ENCODE measurements at places on chromosomes 4 and X. TPM values are rescaled to one million over a fixed set of nuclear protein-coding genes. Genes with fewer than 3 reads are reported as not detected.

The LONRF3 gene
- total RNA-seq = 10.8 TPM

The USP17L12 gene
- total RNA-seq = not detected

The SMPX gene
- total RNA-seq = 2.1 TPM

The TDO2 gene
- total RNA-seq = 0.67 TPM

The MAGEA4 gene
- total RNA-seq = not detected

The IGSF1 gene
- total RNA-seq = 0.12 TPM

The RENBP gene
- total RNA-seq = 8.6 TPM

The PABPC1L2B gene
- not detected for total RNA-seq

The TCP11X2 gene
- not detected for total RNA-seq

The CXCL11 gene
- total RNA-seq = 0.36 TPM

The OPRPN gene
- not detected for total RNA-seq

The GC gene
- total RNA-seq = not detected

The HSD17B13 gene
- total RNA-seq = 0.76 TPM

GRCh38 chr4:143377611-143378099, 41.0 kb downstream of the GAB1 start:
- no peak for DNase-seq

- no peak for DNase-seq
These were observed 28.4 kb upstream of the SULT1E1 start for GRCh38 chr4:69888336-69888735.

DNA sequence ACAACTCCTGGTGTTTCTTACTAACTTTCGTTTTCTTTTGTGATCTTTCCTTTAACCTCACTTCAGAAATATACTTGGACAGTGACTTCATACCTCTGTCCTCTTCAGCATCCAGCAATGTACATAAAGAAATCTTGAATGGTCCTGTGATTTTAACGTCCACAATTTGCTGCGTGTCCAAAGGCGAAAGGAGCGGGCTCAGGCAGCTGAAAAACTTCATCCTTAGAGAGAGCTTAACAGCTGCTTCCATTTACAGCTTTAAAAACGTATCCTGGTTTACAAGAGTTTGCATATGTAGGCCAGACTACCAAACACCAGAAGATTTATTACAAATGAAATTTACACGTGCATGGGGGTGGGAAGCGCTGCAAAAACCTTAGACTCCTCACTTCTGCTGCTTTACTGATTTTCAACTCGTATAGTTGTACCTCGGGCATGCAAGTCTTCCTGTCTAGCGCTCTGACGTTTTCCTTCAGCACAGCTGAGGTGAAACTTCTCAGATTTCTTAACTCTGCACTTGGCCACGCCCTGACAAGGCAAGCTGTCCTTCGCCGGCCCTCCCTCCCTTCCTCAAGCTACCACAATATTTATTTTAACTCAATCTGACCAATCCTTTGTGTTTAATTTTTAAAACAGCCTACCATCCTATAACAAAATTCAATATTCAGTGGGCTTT, 406.4 kb downstream of the FAM47A start:
- DNase-seq = no peak

DNA sequence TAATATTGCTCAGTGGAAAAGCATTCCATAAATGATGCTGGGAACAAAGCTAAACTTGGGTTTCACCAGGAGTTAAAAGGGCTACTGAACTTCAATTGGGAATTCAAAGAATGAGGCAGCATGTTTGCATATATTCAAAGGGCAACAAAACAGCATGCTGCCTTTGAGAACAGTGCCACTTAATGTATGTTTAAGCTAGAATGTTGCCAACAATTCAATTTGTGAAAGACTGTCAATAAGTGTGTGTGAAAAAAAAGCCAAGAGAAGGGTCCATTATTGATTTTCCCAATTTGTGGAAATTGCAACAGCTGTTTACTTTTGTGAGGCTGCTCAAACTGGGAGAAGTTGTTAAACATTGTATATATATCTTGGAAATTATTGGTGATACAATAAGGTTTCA, 701.9 kb upstream of the ACTRT1 start:
- DNase-seq = no peak

GRCh38 chr4:34643476-34643875, 1600.8 kb downstream of the ARAP2 start:
- DNase-seq = no peak

- DNase-seq = no peak
These were observed 50.2 kb downstream of the ITIH6 start for GRCh38 chrX:54747733-54748393.

GRCh38 chr4:187317799-187318198, 594.1 kb upstream of the FAT1 start:
- DNase-seq = no peak

DNA sequence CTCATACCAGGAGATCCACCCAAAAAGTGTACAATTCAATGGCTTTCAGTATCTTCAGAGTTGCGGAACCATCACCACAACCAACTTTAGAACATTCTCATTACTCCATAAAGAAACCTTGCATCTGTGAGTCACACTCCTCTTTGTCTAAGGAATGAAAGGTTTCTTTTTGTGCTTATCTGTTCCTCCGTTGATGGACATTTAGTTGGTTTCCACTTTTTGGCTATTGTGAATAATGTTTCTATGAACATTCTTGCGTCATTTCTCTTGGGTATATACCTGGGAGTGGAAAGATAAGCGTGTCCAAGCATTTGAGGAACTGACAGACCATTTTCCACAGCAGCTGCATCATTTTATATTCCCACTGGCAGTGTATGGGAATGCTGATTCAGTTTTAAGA, 10.6 kb downstream of the FAM184B start:
- no peak for DNase-seq

GRCh38 chrX:139078761-139079280, 367.3 kb upstream of the FGF13 start:
- no peak for DNase-seq

DNA sequence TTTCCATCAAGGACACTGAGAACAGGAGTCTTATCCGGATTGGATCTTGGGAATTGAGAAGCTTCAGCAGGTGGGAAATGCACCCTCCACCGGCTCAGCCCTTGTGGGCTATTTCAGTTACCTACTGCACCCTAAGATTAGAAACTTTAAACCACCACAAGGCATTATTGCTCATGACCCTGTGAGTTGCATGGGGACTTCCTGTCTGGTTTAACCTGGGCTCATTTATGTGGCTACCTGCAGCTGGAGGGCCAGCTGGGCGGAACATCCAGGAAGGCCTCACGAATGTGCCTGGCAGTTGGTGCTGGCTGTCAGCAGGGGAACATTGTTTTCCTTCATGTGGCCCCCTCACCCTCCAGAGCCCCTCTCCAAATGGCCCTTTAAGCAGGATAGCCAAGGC, 164.1 kb downstream of the DEFB131A start:
- DNase-seq = no peak

- no peak for DNase-seq
These were observed 38.6 kb downstream of the TRPC5 start for GRCh38 chrX:112043997-112044396.

- DNase-seq = no peak
These were observed 661.2 kb downstream of the FAT4 start for GRCh38 chr4:125975861-125976397.

DNA sequence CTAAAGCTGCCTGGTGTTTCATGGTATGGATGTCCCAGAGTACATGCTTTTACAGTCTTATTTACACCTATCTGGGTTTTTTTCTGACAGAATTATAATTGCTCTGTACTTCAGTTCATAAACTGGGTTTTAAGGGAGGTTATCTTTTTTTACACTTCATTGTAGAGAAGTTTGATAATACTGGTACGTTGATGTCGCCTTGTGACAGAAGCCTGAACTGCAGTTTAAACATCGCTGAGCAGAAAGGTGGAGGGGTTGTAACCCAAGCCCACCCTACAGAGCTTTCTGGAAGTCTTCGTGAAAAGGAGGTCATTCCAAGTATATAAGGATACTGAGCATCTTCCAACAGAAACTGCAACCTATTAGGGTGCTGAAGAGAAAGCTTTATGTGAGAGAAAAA, 46.4 kb downstream of the BEX1 start:
- DNase-seq = no peak

GRCh38 chr4:24226667-24227066, 336.8 kb upstream of the PPARGC1A start:
- no peak for DNase-seq

DNA sequence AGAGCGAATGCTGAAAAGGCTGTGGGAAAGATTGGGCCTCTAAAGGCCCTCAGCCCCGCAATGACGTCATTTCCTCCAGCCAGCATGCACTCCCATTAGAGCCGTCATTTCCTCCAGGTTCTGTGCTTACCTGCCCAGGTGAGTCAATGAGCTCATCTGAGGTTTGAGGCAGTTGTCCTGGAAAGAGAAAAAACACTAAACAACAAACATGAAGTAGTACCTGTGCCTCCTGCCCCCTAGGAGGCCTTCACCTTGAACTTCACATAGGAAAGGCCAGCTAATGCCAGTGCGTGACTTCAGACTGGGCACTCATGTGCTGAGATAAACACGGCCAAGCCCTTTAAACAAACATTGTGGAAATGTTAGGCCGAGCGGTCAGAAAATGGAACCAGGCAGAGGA, 55.9 kb downstream of the FHDC1 start:
- no peak for DNase-seq

DNA sequence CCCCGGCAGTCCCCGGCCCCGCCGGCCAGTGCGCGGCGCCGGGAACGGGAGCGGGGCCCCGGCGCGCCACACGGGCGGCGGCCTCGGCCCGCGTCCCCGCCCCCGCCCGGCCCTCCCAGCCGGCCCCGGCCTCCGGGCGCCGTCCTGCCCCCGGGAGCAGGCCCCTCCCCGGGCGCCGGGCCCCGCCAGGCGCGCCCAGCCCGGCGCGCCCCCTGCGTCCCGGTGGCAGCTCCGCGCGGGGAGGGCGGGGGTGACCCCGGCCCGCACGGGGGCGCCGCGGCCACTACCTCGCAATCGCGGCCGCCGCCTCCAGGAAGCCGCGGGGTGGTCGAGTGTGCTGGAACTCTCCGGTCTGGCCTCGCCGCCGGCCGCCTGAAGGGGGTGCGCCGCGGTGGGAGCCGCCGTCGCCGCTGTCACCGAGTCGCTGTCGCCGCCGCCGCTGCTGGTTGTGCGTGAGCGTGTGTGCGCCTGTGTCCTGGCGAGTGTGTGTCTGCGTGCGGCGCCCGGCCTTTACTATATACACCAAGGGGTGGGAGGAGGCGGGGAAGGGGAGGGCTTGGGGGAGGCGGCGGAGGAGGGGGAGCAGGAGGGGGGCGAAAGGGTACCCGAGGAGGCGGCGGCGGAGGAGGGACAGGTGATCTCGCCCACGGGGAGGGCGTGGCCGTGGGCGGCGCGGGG, at the start of gene RAI2:
Gene RAI2, minus strand, starts transcription at position 488 of the 678 bp plus-strand sequence. CDS start 59,288 bp downstream, outside the sequence.
- DNase-seq = no peak

- DNase-seq = no peak
These were observed 14.0 kb downstream of the PNMA6F start for GRCh38 chrX:153307276-153308178.

DNA sequence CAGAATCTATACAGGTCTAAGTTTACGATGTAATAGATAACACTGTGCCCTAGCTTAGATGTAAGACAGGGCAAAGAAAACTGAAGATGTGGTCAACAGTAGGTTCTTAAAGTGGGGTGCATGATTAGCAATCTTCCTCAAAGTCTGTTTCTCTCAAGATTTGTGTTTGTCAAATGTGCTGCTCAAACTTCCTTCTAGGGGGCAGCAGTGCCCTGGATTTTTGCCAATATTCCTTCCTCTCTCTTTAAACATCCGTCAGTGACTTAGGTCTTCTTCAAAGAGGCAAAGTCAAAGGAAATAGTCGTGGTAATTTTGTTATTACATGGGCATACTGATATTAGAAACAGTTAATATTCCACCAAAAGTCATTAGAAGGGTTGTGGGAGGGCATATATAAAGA, 4.2 kb upstream of the PDHA2 start:
- no peak for DNase-seq

DNA sequence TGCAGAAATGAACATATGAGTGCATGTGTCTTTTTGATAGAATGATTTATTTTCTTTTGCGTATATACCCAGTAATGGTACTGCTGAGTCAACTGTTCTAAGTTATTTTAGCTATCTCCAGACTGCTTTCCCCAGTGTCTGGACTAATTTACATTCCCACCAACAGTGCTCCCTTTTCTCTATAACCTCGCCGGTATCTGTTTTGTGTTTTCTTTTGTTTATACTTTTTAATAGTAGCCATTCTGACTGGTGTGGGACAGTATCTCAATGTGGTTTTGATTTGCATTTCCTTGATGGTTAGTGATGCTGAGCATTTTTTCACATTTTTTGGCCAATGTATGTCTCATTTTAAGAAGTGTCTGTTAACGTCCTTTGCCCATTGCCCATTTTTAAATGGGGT, 218.6 kb upstream of the KCNIP4 start:
- DNase-seq = no peak

DNA sequence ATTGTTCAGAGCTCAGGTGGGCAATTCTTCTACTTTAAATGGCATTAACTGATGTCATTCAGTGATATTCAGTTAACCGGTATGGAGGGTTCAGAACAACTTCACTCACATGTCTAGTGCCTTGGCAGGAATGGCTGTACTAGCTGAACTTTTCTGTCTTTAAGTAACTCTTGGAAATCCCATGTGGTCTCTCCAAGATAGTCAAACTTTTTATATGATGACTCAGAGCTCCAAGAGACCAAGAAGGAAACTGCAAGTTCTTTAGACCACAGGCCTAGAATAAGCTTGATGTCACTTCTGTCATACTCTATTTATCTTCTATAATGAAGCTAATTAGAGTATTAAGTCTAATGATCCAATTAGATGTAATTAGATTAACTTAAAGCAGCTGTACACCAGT, 24.9 kb downstream of the LHFPL1 start:
- no peak for DNase-seq

- DNase-seq = no peak
These were observed 177.0 kb downstream of the FAM13A start for GRCh38 chr4:88879991-88880390.

- DNase-seq = no peak
These were observed 31.9 kb upstream of the FAM9C start for GRCh38 chrX:13076176-13076961.

GRCh38 chr4:15668566-15669435, 12.8 kb upstream of the FAM200B start:
- no peak for DNase-seq

- DNase-seq = no peak
These were observed 90.6 kb upstream of the AFAP1 start for GRCh38 chr4:8030121-8030781.

DNA sequence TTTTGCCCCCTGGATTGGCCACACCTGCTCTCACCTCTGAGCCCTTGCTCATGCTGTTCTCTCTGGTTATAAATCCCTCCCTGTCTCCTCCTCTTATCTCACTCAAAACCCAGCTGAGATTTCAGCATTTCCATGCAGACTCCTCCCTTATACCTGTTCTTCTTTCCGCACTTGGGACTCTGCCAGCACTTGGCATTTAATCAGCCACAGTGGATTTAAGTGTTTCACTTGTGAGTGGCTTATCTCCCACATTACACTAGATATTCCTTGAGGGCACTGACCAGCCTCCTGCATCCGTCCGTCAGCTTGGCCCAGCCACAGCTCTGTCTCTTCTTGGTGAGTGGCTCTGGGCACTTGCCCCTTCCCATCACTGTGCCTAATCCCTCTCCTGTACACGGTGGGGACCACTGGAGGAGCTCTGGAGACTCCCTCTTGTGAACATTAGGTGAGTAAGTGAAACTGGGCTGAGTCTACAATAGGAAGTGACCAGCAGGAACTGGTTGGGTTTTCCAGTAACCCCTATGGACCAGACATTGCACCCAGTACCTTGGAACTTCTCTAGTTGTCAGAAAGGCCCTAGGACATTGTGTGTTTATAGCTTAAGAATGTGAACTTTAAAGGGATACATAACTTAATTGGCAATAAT, 19.9 kb downstream of the FGFBP1 start:
- peak; percentile 68 for DNase-seq
